Omental fat pad (tissue), 4 donors: ENCODE measurements at places on chromosomes 1 and 21.

DNA sequence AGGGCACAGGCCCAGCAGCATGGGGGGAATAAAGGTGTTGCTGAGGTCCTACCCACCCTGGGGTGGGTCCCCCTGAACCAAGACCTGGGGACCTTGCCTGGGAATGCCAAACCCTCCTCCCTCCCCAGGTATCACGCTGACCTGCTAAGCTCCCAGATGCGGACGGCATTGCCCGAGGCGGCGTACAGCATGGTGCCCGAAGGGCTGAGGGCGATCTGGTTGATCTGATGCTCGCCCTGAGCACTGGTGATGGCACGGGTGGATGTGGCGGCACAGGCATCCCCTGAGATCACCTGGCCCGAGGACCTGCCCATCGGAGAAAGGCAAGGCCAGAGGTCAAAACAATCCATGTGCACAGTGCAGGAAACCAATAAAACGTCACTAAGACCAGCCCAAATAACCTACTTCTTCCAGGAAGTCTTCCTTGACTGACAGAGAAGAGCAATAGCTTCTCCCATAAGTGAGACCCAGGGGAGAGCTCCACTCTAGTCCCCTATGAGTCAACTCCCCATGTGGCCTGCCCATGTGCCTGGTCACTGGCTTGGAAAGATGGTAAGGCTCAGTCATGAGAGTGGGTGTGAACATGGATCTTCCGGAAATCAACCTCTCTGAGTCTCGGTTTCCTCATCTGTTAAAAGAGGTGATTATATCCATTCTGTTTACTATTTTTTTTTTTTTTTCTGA lies 46.3 kb downstream of the KIF21B start:
- DNase-seq = no peak

DNA sequence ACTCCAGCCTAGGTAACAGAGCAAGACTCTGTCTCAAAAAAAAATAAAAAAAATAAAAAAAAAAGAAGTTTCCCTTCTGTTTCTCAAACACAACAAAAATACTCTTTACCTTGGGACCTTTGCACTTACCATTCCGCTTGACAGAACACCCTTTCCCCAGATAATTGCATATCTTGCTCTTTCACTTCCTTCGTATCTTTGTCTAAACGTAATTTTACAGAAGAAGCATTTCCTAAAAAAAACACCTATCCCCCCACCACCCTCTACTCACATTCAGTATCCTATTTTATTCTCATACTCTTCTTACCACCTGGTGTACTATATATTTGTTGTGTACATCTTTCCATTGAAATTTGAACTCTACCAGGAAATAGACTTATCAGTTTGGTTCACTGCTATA lies 32.7 kb downstream of the ASH1L start:
- DNase-seq = no peak

- no peak for DNase-seq
Observed at GRCh38 chr1:92833840-92834239, 2.0 kb downstream of the RPL5 start.

DNA sequence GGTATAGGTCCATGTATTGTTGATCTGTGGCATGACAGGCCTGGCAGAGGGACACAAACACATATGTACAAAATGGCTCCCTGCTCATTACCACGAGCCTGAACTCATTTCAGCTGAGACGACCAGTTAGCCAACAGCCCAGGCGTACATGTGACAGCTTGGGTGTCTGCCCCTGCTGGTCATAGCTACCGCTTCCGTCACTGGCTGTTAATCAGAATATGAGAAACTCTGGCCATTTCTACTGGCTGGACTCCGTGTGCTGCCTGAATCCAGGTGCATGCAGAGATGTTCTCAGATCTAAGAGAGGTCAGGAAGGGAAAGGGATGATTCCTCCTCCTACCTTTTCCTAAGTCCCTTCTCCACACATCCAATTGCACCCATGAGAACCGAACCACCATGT lies 144.5 kb downstream of the PBX1 start:
- no peak for DNase-seq

GRCh38 chr1:17168091-17168876 lies 36.6 kb upstream of the PADI1 start:
- no peak for DNase-seq

DNA sequence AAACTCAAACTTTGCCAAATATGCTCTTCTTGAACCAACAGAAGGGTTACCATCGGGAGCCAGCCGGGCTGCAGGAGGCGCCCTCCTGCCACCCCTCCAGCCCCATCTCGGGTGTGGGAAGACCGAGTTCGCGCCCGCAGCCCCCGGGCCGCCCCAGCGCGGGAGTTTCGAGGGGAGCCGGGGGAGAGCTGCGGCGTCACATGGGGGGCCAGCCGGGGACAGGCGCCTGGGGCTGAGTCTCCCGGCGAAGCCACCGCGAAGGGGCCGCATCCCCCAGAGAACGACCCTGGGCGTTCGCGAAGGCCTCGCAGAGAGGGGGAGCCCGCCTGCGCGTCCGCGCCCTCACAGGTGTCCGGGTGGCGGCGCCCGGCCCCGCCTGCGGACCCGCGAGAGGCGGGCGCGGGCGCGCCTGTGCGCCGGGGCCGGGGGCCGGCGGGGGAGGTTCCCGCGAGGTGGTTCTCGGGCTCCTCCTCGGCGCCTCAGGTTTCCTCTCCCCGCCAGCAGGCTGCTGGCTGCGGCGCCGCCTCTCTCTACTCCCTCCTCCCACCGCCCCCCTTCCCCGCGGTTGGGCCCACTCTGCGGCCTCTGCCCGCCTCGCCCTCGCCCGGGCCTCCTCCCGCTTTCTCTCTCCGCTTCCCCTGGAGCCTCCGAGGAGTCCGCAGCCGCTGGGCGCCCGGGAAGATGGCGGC lies at the start of gene RAVER2:
Gene RAVER2, plus strand, starts transcription at position 584 of the 689 bp plus-strand sequence. Its CDS starts 98 bp downstream, at position 682.
- no peak for DNase-seq

GRCh38 chr21:38938343-38938742 lies 132.6 kb downstream of the ETS2 start:
- DNase-seq = no peak

DNA sequence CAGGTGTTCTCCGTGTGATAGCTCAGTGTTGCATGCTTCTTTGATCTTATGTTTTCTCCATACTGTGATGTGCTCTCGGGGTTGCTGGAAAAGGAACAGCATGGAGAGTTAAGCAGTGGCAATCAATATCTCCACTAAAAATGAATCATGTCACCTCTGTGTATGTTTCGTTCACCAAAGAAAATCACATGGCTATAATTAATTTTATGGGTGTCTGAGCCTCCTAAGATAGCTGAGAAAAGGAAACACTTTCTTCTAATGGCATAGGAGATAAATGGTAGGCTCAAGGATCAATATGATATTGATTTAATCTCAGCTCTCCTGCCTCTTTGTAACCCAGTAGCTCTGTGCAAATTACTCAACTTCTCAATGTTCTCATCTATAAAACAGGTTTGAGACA lies 14.3 kb downstream of the FAM177B start:
- no peak for DNase-seq

GRCh38 chr1:33692206-33693188 lies 171.4 kb upstream of the HMGB4 start:
- DNase-seq = no peak

GRCh38 chr21:45041984-45042663 lies 32.3 kb upstream of the ADARB1 start:
- DNase-seq = no peak

GRCh38 chr1:2014741-2015735 lies 4.1 kb upstream of the GABRD start:
- DNase-seq = no peak

DNA sequence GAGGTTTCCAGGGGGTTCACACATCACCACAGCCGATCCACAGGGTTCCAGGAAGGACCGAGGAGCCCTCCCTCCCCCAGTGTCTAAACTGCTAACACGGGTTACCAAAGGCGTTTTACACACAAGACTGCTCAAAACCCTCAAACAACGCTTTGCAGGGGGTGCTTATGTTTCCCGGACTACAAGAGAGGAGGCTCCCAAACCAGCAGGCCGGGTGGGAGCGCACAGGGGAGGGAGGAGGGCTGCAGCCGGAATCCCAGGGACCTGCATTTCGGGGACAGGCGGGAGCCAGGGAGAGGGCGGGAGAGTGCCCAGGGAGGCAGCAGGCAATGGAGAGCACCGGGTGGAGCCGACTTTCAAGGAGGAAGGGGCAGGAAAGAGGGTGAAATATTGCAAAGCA lies 50.8 kb downstream of the ACBD3 start:
- DNase-seq = no peak

DNA sequence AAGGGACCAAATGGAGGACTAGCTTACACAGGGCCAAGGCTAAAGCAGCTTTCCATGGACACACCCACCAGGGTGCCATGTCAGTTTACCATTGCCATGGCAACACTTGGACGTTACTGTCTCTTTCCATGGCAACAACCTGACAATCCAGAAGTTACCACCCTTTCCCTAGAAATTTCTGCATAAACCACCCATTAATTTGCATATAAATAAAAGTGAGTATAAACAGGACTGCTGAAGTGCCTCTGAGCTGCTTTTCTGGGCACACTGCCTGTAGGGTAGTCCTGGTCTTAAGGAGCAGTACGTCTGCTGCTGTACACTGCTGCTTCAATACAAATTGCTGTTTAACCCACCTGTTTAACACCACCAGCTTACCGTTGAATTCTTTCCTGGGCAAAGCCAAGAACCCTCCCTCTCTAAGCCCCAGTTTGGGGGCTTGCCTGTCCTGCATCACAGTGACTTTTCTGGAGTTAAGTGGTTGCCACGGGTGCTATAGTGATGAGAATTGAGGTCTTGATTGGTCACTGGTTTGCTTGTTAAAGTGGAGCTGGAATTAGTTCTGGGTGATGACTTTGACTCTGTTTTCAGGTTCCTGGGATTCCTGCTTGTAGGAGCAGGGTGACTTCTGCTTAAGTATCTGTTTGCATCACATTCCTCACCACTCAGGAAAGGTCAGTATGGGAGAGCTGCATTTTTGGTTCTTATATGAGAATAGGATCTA lies 83.2 kb downstream of the CLDN17 start:
- no peak for DNase-seq

- no peak for DNase-seq
Observed at GRCh38 chr1:76257823-76258222, 183.3 kb downstream of the ST6GALNAC3 start.

GRCh38 chr1:54249819-54250435 lies 50.0 kb downstream of the MRPL37 start:
- no peak for DNase-seq

- DNase-seq = no peak
Observed at GRCh38 chr1:89724369-89725010, 91.6 kb downstream of the LRRC8C start.

DNA sequence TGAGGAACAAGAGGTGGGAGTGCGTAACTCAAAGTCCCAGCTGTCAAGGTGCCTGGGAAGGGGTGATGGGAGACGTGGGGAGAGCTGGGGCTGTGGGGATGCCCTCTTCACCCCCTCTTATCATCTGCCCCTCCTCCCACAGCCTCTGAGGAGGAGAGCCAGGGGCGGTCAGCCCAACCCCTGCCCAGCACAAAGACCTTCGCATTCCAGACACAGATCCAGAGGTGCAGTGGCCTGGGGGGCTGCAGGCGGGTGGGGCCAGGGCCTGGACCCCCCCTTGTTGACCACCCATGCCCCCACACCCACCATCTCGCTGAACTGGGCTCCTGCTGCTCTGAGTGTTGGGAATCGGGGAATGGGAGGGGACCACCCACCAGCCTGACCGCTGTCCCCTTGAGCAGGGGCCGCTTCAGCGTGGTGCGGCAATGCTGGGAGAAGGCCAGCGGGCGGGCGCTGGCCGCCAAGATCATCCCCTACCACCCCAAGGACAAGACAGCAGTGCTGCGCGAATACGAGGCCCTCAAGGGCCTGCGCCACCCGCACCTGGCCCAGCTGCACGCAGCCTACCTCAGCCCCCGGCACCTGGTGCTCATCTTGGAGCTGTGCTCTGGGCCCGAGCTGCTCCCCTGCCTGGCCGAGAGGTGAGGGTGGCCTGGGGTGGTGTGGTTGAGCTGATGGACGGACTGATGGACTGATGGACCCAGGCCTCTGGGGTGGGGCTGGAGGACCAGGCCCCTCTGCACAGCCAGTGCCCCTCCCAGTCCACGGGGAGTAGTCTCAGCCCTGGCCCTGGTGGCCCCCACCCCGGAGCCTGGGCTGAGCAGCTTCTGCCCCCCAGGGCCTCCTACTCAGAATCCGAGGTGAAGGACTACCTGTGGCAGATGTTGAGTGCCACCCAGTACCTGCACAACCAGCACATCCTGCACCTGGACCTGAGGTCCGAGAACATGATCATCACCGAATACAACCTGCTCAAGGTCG lies 29.7 kb downstream of the TRIM11 start:
- no peak for DNase-seq

DNA sequence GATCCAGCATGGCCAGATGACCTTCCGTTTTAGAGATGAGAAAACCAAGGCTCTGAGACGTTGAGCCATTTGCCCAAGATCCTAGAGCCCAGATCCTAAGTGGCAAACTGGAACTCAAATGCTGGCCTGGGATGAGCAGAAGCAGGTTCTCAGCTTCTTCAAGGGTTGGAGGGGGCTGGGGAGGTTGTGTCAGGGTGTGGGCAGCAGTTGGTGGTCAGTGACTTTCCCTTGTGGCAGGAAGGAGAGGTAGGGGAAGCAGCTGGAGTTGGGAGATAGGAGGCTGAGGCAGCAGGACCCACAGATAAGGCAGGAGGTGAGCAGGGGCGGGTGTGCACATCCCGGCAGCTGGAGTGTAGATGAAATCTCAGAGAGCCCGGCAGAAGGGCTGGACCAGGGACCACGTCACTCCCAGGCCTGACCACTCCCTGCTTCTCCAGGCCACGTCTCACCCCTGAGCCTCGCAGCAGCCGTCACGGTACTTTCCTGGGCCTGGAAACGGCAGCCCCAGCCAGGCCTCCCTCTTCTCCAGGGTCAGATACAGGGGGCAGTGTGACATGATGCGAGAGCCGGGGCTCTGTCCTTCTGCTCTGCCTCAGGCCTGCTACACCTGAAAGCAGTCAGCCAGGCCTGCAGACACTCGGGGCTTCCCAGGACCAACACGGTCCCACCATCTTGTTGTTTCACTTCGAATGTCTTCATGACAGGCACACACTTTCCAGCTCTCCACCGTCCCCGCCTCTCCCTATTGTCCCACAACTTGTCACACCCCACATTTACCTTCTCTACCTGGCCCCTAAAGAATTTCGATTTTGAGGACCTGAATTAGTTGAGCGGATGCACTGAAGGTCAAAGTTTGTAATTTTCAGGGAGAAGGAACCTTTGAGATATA lies 11.5 kb upstream of the LAPTM5 start:
- DNase-seq = no peak

DNA sequence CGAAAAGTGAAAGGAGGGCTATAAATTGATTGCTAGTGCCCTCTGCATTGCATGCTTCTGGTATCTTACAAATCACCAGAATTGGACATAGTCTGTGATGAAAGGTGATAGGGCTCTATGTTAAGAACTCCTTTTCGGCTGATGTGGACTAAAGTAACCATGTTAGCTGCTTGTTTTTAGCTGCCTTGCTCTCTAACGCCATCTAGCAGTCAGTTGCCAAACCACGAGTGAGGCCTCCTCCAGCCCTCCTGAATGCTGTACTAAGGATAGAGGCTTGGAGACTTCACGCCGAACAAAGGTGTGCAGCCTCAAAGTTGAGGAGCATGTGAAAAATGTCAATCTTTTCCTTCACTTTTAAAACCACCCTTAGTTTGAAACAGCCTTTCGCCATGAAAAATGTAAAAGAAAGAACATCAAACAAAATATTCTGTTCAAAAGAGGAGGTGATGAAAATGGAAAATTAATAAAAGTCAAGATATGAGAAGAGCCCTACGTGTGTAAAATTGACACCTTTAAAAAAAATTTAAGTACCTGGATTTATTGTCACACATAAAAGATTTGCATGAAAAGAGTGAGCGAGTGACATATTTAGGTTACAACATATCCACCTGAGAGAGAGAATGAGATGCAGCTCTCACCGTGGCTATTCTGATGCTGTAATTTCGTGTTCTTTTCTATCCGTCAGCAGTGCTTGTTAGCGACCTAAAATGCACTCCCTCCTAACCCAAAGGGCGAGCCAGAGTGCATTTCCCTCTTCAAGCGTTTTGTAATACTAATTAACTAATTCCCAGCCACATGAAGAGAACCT lies 8.1 kb downstream of the LRRC53 start:
- DNase-seq = no peak
